ENCODE measurements at places on chromosomes 12 and 14.

- no peaks in the 10 kb centered on the region for H3K36me3 ChIP-seq
- no peak overlapping the region for H3K27ac ChIP-seq
- no peak overlapping the region for H3K4me3 ChIP-seq
- no peaks in the 10 kb centered on the region for H3K27me3 ChIP-seq
- no peak for DNase-seq
Measured at GRCh38 chr12:47034661-47035060, 44.8 kb upstream of the PCED1B start.

- H3K4me1 ChIP-seq = no peaks in the 10 kb centered on the region
- no peak overlapping the region for H3K27ac ChIP-seq
- no peak overlapping the region for H3K4me3 ChIP-seq
- no peaks in the 10 kb centered on the region for H3K27me3 ChIP-seq
- no peaks in the 10 kb centered on the region for H3K36me3 ChIP-seq
Measured at GRCh38 chr12:100393200-100393599, 36.3 kb downstream of the SLC17A8 start.

GRCh38 chr12:116498471-116498870 lies 60.7 kb upstream of the MAP1LC3B2 start:
- H3K4me3 ChIP-seq = no peak overlapping the region
- no peak overlapping the region for H3K27ac ChIP-seq
- DNase-seq = no peak
- no peaks in the 10 kb centered on the region for H3K27me3 ChIP-seq
- no peaks in the 10 kb centered on the region for H3K36me3 ChIP-seq

GRCh38 chr14:77158175-77158881 lies 16.7 kb upstream of the ZDHHC22 start:
- peak; percentile 44 for DNase-seq
- H3K27me3 ChIP-seq = no peaks in the 10 kb centered on the region
- H3K4me3 ChIP-seq = no peak overlapping the region
- H3K27ac ChIP-seq = no peak overlapping the region

GRCh38 chr12:106327309-106327869 lies 24.9 kb downstream of the TCP11L2 start:
- no peak overlapping the region for H3K4me3 ChIP-seq
- H3K27me3 ChIP-seq = no peaks in the 10 kb centered on the region
- H3K27ac ChIP-seq = no peak overlapping the region
- H3K4me1 ChIP-seq = no peaks in the 10 kb centered on the region
- no peak for DNase-seq

GRCh38 chr12:112907415-112908157 lies 824 bp downstream of the OAS1 start:
- H3K27me3 ChIP-seq = no peaks in the 10 kb centered on the region
- DNase-seq = peak; percentile 31
- no peaks in the 10 kb centered on the region for H3K36me3 ChIP-seq
- H3K4me1 ChIP-seq = peaks cover 30% of the 10 kb centered on the region
- peak overlapping the region; percentile 45 for H3K4me3 ChIP-seq
- H3K27ac ChIP-seq = peak overlapping the region; percentile 88

DNA sequence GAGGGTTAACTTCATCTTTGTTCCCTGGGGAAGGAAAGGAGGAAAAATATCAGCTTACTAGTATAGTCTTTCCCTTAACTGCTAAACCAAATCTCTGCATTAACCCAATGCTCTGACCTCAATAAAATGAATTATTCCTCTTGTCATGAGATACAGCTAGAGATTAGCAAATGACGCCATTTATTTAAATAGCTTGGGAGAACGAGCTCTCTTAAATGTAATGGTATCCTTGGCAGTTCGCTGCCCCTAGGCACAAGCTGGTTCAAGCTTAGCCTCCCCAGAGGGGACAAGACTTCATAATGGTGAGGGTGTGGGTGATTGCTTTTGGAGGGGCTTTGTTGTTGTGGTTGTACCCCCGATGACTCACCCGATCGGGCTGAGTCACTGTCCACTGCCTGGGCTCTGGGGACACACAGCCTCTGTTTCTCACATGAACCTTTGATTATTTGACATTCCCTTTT lies 19.6 kb downstream of the FNTB start:
- no peak overlapping the region for H3K27ac ChIP-seq
- peaks cover 3% of the 10 kb centered on the region for H3K4me1 ChIP-seq
- no peak overlapping the region for H3K4me3 ChIP-seq
- H3K36me3 ChIP-seq = peaks cover 9% of the 10 kb centered on the region

DNA sequence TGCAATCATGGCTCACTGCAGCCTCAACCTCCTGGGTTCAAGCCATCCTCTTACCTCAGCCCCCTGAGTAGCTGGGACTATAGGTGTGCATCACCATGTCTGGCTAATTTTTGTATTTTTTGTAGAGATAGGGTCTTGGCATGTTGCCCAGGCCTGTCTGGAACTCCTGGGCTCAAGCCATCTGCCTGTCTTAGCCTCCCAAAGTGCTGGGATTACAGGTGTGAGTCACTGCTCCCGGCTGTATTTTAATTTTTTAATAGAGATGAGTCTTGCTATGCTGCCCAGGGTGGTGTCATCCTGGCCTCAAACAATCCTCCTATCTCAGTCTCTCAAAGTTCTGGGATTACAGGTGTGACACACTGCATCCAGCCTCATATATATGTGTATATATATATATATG lies 31.7 kb upstream of the GPRC5A start:
- no peaks in the 10 kb centered on the region for H3K4me1 ChIP-seq
- DNase-seq = no peak
- H3K27me3 ChIP-seq = no peaks in the 10 kb centered on the region
- H3K4me3 ChIP-seq = no peak overlapping the region
- H3K36me3 ChIP-seq = no peaks in the 10 kb centered on the region
- no peak overlapping the region for H3K27ac ChIP-seq

GRCh38 chr12:57487055-57487596 lies 742 bp upstream of the MARS1 start:
- no peak for DNase-seq
- no peaks in the 10 kb centered on the region for H3K27me3 ChIP-seq
- no peak overlapping the region for H3K27ac ChIP-seq

DNA sequence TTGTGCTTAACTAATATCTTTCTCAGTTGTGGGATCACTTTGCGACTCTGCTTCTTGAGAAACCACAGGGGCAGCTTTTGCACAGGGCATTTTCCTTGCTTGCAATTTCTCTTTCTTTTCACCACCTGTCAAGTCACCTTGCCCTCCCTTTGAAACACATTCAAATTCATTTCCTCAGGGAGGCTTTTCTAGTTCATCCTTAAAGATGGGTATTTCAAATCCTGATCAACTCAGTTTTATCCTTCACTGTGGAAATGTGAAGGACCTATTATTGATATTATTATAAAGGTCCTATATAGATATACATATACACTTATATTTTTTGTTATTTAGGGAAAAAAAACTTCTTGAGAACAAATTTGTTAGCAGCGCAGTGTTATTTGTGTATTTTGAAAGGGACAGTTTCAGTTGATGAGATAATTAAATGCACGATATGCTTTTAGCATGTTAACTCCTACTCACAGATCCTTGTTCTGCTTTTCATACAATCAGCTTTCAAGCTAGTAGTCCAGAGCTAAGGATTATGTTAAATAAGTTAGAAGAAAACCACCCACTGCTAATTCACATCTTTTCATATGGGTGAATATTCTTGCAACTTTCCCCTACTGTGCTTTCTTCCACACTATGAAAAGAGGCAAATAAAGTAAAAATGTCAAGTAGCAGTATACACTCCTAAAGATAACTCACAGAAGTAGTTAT lies 501.4 kb upstream of the RGS6 start:
- no peak for DNase-seq
- no peak overlapping the region for H3K27ac ChIP-seq
- no peaks in the 10 kb centered on the region for H3K27me3 ChIP-seq
- H3K36me3 ChIP-seq = no peaks in the 10 kb centered on the region
- no peak overlapping the region for H3K4me3 ChIP-seq

DNA sequence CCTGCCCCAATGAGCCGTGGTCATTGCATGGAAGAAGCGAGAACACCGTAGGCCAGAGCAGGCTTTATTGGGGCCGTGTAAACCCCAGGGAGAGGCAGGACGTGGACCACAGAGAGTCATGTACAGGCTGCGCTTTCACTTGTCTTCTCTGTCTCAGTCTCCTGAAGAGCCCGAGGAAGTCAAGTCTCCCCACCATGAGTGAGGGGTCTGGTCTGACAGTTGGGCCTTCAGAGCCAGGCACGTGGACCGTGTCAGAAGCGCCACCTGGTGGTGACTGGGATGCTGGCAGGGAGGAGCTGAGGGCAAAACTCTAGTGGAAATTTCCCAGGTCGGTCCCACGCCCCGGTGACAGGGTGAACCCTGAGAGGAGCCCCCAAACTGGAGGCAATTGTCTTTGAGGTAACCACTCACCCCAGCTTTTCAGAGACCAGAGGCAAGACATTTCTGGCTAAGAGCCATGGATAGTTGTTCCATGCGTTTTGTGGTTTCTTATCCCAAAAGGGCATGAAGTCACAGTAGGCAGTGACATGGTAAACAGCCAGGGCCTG lies 17.4 kb downstream of the RPS6KL1 start:
- peak; percentile 68 for DNase-seq
- peaks cover 27% of the 10 kb centered on the region for H3K36me3 ChIP-seq
- no peak overlapping the region for H3K27ac ChIP-seq
- H3K4me1 ChIP-seq = no peaks in the 10 kb centered on the region
- H3K4me3 ChIP-seq = no peak overlapping the region
- H3K27me3 ChIP-seq = no peaks in the 10 kb centered on the region

DNA sequence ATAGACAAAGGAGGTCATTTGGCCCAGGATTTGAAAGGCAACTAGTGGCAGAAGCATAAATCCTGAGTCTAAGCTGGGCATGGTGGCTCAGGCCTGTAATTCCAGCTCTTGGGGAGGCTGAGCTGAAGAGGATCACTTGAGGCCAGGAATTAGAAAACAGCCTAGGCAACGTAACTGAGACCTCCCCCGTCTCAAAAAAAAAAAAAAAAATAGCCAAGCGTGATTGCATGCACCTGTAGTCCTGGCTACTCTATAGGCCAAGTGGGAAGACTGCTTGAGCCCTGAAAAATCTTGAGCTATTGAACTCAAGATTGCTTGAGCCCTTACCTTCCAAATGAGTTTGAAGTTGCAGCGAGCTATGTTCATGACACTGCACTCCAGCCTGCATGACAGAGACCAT lies 7.8 kb downstream of the GON7 start:
- H3K4me1 ChIP-seq = no peaks in the 10 kb centered on the region
- H3K4me3 ChIP-seq = no peak overlapping the region
- H3K27me3 ChIP-seq = no peaks in the 10 kb centered on the region
- DNase-seq = no peak
- H3K27ac ChIP-seq = no peak overlapping the region

- H3K4me1 ChIP-seq = no peaks in the 10 kb centered on the region
- no peaks in the 10 kb centered on the region for H3K36me3 ChIP-seq
- no peak overlapping the region for H3K4me3 ChIP-seq
- H3K27ac ChIP-seq = no peak overlapping the region
- H3K27me3 ChIP-seq = no peaks in the 10 kb centered on the region
Measured at GRCh38 chr14:96250485-96250884, 5.5 kb upstream of the BDKRB1 start.

DNA sequence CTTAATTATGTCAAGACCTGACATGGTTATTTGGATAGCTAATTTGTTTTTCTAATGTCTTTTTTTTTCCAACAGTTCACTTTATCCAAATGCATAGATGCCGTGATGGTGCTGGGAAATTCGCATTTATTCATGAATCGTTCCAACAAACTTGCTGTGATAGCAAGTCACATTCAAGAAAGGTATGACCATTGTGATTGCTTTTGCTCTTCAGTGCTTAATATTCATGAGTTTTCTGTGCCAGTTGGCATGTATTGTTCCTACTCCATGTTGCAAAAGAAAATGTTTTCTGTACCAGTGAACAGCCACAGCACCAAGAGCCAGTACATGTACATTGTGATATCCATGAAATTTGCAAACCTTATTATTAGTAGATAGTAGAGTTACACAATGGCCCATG lies 11.8 kb downstream of the GTF2H3 start:
- DNase-seq = no peak
- peaks cover 41% of the 10 kb centered on the region for H3K36me3 ChIP-seq
- no peaks in the 10 kb centered on the region for H3K27me3 ChIP-seq
- no peak overlapping the region for H3K4me3 ChIP-seq
- no peaks in the 10 kb centered on the region for H3K4me1 ChIP-seq

DNA sequence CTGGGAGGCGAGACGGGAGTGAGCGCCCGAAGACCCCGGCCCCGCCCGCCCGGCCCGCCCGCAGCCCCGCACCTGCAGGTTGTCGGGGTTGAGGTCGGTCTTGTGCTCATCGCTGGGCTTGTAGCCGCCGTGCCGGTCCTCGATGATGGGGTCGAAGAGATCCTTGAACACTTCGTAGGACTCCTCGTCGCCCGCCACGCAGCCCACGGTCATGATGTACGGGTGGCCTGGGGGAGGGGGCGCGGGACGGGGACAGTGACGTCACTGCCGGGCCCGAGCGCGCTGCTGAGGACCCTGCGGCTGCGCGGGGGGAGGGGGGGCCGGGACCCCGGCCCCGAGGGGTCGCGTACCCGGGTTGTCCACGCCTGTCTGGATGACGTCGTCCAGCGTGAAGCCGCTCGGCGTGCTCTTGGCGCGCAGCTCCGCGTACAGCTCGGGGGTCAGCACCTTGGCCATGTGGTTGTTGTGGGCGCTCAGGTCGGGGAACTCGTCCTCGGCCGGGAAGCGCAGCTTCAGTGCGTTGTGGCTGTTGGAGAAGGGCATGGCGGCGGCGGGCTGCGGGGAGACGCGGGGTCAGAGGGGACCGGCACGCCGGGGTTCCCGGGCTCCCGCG lies 573 bp downstream of the CKB start:
- peak; percentile 89 for DNase-seq
- no peaks in the 10 kb centered on the region for H3K36me3 ChIP-seq
- no peaks in the 10 kb centered on the region for H3K27me3 ChIP-seq
- peaks cover 51% of the 10 kb centered on the region for H3K4me1 ChIP-seq

- H3K4me3 ChIP-seq = no peak overlapping the region
- no peaks in the 10 kb centered on the region for H3K36me3 ChIP-seq
- H3K27ac ChIP-seq = no peak overlapping the region
- no peaks in the 10 kb centered on the region for H3K27me3 ChIP-seq
- DNase-seq = no peak
- H3K4me1 ChIP-seq = peaks cover 19% of the 10 kb centered on the region
Measured at GRCh38 chr12:116656306-116656705, 81.6 kb downstream of the SPRING1 start.

DNA sequence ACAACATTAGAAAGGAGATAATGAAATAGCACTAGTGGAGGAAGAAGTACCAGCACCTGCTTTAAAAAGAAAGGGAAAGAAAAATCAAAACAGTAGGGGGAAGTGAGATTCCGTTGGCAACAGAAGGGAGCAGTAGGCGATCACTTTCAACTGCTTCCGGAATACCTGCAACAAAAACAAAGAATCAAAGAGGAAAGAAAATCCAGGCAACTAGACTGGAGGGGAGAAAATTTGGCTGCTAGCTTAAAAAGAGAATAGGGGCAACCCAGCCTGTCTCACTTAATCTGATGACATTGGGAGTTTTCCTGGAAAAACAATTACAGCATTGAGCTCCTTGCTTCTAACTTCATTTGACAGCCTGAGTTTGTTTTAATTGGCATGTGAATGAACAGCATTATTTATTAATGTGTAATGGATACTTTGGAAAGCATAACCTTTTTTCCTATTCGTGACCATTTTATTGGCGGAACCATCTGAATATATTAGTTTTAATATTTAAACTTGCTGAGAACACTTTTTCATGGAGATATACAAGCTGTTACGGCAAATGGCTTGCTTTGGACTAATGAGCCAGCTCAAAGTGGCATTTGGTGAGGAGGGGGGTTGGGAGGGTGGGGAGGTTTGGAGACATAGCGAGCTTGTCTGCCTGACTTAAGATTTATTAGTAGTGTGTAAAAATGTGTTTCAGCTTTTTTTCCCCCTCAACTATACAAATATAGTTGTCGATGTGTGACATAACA lies 2.5 kb upstream of the DACT1 start:
- no peak overlapping the region for H3K27ac ChIP-seq
- peaks cover 18% of the 10 kb centered on the region for H3K4me1 ChIP-seq
- H3K4me3 ChIP-seq = no peak overlapping the region
- no peak for DNase-seq
- no peaks in the 10 kb centered on the region for H3K27me3 ChIP-seq
- no peaks in the 10 kb centered on the region for H3K36me3 ChIP-seq

Measured in upper lobe of left lung (tissue), 6 donors.